ENCODE measurements at places on chromosomes 1 and 21. TPM values are rescaled to one million over a fixed set of nuclear protein-coding genes. Genes with fewer than 3 reads are reported as not detected.
A peak's percentile ranks its signal among the peaks of the same experiment; 100 is the strongest.

DNA sequence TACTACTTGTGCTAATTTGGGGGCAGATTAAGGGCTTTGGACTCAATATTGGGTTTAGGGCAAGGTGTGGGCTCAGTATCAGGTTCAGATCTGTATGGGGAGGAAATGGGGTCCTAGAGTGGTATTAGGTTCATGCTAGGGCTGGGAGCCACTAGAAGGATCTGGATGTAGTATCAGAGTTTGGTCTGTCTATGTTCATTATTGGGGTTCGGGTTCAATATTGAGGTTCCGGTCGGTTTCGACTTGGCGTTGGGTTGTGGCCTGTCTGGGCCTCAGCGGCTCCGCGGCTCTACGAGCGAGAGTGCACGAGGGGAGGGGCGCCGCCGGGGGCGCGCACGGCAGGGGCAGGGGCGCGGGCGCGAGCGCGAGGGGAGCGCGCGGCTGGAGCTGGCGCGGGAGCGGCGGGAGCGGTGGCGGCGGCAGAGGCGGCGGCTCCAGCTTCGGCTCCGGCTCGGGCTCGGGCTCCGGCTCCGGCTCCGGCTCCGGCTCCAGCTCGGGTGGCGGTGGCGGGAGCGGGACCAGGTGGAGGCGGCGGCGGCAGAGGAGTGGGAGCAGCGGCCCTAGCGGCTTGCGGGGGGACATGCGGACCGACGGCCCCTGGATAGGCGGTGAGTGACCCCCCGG lies at the start of gene PTPRF:
Gene PTPRF (plus strand): TSS at position 401 of the 624 bp plus-strand sequence. CDS start 14,193 bp downstream, outside the sequence.
- H3K4me1 ChIP-seq, result no peaks in the 10 kb centered on the region
- DNase-seq, result peak; percentile 74
- peak within 1 kb of the TSS; percentile 90 for H3K27ac ChIP-seq
- peak within 1 kb of the TSS; percentile 80 for H3K4me3 ChIP-seq
- no peaks in the 10 kb centered on the region for H3K27me3 ChIP-seq

The SAMD11 gene
- 4.9 TPM for polyA plus RNA-seq

The OR2AK2 gene
- not detected for polyA plus RNA-seq

GRCh38 chr21:37278199-37278598 lies 11.1 kb upstream of the VPS26C start:
- DNase-seq, result no peak
- no peak overlapping the region for H3K27ac ChIP-seq
- H3K4me3 ChIP-seq, result no peak overlapping the region

GRCh38 chr1:168360151-168361021 lies 79.7 kb downstream of the TBX19 start:
- no peaks in the 10 kb centered on the region for H3K36me3 ChIP-seq
- no peak overlapping the region for H3K27ac ChIP-seq
- H3K4me3 ChIP-seq, result no peak overlapping the region
- no peaks in the 10 kb centered on the region for H3K27me3 ChIP-seq
- no peaks in the 10 kb centered on the region for H3K4me1 ChIP-seq
- DNase-seq, result peak; percentile 29

GRCh38 chr21:45507523-45507875 lies 34.7 kb downstream of the SLC19A1 start:
- DNase-seq, result no peak
- H3K4me3 ChIP-seq, result no peak overlapping the region
- peaks cover 3% of the 10 kb centered on the region for H3K36me3 ChIP-seq

The SH2D5 gene
- polyA plus RNA-seq, result 0.10 TPM

The OR10T2 gene
- not detected for polyA plus RNA-seq

The RAB13 gene
- polyA plus RNA-seq, result 125 TPM

The LAMTOR5 gene
- 323 TPM for polyA plus RNA-seq

DNA sequence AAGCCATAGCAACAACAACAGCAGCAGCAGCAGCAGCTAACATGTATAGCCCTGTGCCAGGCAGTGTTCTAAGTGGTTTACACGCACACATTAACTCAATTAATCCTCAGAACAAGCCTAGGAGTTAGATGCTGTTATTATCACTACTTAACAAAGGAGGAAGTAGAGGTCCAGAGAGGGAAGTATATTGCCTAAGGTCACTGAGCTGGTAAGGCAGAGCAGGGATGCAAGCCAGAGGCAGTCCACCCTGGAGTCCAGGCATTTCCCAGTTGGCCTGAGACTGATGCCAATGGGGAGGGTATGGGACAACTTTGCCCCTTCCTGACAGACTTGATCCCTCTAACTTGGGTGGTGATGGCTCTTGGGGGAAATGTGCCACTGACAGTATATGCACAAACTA lies 6.8 kb downstream of the CDC14A start:
- no peak overlapping the region for H3K27ac ChIP-seq
- H3K36me3 ChIP-seq, result peaks cover 3% of the 10 kb centered on the region
- no peak for DNase-seq
- H3K4me3 ChIP-seq, result no peak overlapping the region
- peaks cover 5% of the 10 kb centered on the region for H3K4me1 ChIP-seq
- H3K27me3 ChIP-seq, result no peaks in the 10 kb centered on the region

GRCh38 chr1:94279038-94279437 lies 41.7 kb upstream of the ARHGAP29 start:
- no peak overlapping the region for H3K4me3 ChIP-seq
- peaks cover 2% of the 10 kb centered on the region for H3K27me3 ChIP-seq
- H3K36me3 ChIP-seq, result no peaks in the 10 kb centered on the region
- no peaks in the 10 kb centered on the region for H3K4me1 ChIP-seq

GRCh38 chr1:49951385-49951784 lies 72.4 kb downstream of the AGBL4 start:
- no peak for DNase-seq
- no peaks in the 10 kb centered on the region for H3K36me3 ChIP-seq
- no peaks in the 10 kb centered on the region for H3K4me1 ChIP-seq
- no peak overlapping the region for H3K4me3 ChIP-seq
- no peak overlapping the region for H3K27ac ChIP-seq

DNA sequence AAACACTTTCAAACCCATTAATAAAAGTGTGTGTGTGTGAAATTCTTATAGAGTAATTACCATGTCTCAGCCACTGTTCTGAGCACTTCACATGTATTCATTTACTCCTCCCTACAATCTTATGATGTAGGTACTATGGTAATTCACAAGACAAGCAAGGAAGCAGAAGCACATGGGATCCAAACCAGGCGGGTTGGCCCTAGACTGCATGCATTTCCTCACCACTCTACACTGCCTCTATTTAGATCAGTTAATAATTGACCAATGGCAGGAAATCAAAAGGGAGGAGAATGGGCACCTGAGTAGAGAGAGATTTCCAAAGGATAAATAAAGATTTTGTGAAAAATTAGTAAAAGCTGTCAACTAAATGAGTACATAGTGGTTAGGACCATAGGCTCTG lies 15.7 kb downstream of the MAP3K21 start:
- peak; percentile 76 for DNase-seq
- no peak overlapping the region for H3K4me3 ChIP-seq
- H3K27me3 ChIP-seq, result no peaks in the 10 kb centered on the region
- no peaks in the 10 kb centered on the region for H3K36me3 ChIP-seq
- no peaks in the 10 kb centered on the region for H3K4me1 ChIP-seq

DNA sequence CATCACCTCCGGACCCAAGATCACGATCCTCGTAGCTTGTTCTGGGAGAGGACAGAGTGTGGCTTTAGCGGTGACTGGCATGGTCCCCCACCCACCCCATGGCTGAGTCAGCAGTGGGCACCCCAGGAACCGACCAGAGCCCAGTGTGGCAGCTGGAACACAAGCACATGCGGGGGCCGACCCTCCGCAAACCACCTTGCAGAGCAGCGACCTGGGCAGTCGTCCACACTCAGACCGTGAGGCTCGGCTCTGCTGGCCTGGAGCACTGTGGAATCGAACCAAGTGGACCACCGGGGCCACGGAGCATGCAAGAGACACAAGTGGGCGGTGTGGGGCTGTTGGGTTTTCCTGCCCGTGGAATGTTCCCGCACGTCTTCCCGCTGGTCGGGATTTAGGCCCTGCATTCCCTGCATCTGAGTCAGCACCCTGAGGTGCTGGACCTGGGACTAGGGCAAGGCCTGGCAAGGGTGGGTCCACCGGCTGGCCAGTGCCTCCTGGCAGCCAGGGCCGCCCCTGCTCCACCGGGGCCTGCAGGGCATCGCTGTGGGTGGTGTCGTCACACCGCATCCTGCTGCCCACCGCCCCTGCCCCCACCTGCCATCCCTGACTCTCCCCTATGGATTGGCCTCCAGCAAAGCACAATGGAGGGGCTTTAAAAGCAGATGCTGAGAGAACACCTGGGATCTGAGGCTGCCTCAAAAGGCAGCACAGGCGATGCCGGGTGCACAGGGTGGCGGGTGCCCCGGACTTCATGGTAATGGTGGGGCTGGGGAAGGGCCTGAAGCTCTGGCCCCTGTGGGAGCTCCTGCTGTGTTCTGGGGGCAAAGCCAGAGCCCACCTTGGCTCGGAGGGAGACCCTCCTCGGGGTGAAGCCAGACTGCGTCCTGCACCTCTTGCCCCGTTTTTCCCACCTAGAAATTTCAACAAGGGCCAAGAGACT lies 18.5 kb downstream of the MORN1 start:
- H3K4me3 ChIP-seq, result no peak overlapping the region
- H3K27me3 ChIP-seq, result no peaks in the 10 kb centered on the region
- H3K27ac ChIP-seq, result no peak overlapping the region
- H3K4me1 ChIP-seq, result no peaks in the 10 kb centered on the region

The EXTL1 gene
- not detected for polyA plus RNA-seq

DNA sequence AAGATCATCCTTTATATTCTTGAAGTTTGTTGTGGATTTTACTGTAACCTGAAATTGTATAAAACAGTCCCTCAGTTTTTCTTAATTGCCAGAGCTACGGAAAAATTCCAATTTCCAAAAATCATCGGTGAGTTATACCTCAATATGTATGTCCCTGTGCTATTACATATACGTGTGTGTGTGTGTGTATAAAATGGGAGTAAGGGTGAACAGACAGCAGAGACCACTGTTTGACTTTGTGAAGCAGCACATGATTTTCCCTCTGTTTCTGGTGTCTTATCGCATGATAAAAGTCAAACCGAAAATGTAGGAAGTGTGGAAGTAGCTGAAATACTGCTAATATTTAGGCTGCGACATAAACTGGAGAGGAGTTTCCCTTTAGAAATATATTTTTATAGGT lies 1.2 kb downstream of the OR2T1 start:
- no peak overlapping the region for H3K27ac ChIP-seq
- H3K4me1 ChIP-seq, result no peaks in the 10 kb centered on the region
- no peak overlapping the region for H3K4me3 ChIP-seq

DNA sequence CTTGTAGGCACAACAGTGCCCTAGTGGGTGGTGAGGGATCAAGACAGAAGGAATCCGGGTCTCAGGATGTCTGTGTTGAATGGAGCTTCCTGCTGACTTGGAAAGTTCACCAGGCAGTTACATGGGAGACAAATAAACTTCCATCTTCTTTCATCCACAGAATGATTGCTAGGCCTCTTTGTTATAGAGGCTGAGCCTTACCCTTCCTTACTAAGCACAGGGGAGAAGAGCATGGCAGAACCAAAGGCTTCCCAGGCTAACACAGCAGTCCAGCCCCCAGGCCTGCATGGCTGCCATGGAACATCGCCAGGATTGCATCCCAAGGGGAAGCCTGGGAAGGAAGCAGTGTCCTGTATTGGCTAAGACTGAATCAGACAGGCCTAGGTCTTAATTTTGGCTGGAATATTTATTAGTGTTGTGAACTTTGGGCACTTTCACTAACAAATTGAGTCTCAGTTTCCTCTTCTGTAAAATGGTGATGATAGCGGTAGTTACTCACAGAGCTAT lies 18.7 kb downstream of the HEYL start:
- DNase-seq, result no peak
- peaks cover 15% of the 10 kb centered on the region for H3K27me3 ChIP-seq
- H3K27ac ChIP-seq, result no peak overlapping the region
- no peaks in the 10 kb centered on the region for H3K36me3 ChIP-seq
- no peaks in the 10 kb centered on the region for H3K4me1 ChIP-seq

The ALG14 gene
- polyA plus RNA-seq, result 1.4 TPM

The HSPB7 gene
- polyA plus RNA-seq, result 63.5 TPM

DNA sequence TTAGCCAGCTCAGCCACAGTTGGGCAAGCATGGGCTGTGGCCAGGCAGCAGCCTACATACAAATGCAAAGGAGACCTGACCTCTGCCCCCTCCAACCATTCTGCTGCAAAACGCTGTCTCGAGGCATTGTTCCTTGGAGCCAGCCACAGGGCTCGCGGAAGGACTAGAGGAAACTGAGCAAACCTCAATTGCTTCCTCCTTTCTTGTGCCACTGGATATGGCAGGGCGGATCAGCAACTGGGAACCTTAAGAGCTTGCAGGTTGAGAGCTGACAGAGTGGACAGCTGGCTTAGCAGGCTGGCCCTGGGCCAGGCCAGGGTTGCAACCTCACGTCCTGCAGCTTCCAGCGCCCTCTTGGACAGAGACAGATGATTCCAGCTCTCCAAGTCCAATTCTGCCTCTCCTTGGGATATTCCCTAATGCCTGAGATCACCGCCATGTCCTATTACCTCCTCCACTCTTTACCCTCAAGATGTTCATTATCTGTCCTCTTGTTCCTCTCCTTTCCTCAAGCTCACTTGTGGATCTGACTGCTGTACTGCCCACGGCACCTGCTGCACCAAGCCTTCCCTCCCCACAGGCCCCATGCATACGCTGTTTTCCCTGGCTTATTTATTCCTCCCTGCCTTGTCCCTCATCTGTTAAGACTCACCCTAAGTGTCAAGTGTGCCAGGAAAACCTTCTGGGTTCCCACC lies 67.5 kb downstream of the SDC3 start:
- H3K27me3 ChIP-seq, result peaks cover 2% of the 10 kb centered on the region
- no peak overlapping the region for H3K4me3 ChIP-seq
- H3K36me3 ChIP-seq, result no peaks in the 10 kb centered on the region
- H3K27ac ChIP-seq, result no peak overlapping the region
- no peaks in the 10 kb centered on the region for H3K4me1 ChIP-seq
- no peak for DNase-seq

- no peaks in the 10 kb centered on the region for H3K36me3 ChIP-seq
- no peak overlapping the region for H3K4me3 ChIP-seq
- no peak for DNase-seq
- H3K4me1 ChIP-seq, result no peaks in the 10 kb centered on the region
These were observed 8.6 kb downstream of the LMOD1 start for GRCh38 chr1:201937624-201938213.

The OR1C1 gene
- not detected for polyA plus RNA-seq

GRCh38 chr1:164999146-164999545 lies 357.4 kb downstream of the LMX1A start:
- H3K27me3 ChIP-seq, result no peaks in the 10 kb centered on the region
- no peak overlapping the region for H3K27ac ChIP-seq
- H3K4me3 ChIP-seq, result no peak overlapping the region

Data from small intestine (tissue), 16 donors.